Stimulated activated CD8-positive, alpha-beta memory T cell treated with anti-CD3 and anti-CD28 coated beads, Interleukin-4, amount 100 ng/mL, for 1 hour (primary cell): ENCODE measurements at places on chromosomes 7 and 10.

GRCh38 chr10:125976960-125977605, 80.7 kb downstream of the FANK1 start:
- no peak for DNase-seq

- no peak for DNase-seq
Observed at GRCh38 chr10:60429084-60429849, 39.6 kb upstream of the ANK3 start.

DNA sequence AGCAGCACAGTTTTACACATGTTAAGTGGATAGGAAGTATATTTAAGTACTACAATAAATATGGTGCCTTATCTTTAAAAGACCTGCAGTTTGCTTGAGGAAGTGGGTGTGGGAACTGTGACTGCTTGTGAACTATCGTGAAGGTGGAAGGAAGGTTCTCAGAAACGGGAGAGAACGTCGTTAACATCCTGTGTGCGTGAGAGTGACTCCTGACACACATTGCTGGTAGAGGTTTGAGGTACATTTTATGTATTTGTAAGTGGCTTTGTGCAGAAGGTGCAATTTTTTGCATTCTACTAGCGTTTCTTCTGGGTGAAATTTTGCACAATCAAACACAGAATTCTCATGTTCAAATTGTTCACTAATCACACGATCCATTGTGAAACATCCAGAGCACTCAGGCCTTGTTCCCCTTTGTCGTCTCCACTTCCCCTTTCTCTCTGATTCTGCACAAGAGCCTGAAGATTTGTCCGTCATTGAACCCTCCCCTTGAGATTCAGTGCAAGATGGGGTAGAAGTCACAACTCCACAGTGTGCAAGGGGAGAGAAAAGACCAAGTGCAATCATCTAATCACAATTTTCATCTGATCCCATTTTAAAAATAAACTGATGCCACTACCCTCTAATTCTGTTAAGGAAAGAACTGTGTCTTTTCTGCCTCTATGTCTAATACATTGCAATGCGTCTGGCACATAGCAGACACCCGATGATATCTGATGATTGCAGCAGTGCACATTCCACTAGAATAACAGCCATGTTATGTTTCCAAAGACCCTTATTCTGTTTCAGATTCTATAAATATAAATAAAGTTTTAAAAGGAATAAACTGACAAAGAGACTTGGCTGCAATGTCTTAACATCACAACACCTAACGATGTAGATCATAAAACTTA, 279.9 kb downstream of the NEBL start:
- no peak for DNase-seq

DNA sequence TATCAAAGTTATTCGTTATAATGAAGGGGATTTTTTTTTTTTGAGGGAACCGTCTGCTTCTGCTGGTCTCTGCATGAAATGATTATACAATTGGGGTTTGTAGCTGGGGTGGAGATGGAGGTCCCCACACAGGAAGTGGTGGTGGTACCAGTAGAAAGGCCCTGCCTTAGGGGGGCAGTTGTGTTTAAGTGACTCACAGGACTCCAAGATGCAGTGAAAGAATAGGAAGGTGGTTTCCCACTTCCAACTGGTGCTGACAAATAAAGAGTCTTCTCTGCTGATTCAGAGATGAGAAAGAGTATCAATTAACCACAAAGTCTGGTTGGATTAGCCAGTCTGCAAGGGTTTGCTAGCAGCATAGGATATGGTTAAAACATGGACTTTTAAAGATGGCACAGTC, 376.0 kb downstream of the SORCS3 start:
- no peak for DNase-seq

DNA sequence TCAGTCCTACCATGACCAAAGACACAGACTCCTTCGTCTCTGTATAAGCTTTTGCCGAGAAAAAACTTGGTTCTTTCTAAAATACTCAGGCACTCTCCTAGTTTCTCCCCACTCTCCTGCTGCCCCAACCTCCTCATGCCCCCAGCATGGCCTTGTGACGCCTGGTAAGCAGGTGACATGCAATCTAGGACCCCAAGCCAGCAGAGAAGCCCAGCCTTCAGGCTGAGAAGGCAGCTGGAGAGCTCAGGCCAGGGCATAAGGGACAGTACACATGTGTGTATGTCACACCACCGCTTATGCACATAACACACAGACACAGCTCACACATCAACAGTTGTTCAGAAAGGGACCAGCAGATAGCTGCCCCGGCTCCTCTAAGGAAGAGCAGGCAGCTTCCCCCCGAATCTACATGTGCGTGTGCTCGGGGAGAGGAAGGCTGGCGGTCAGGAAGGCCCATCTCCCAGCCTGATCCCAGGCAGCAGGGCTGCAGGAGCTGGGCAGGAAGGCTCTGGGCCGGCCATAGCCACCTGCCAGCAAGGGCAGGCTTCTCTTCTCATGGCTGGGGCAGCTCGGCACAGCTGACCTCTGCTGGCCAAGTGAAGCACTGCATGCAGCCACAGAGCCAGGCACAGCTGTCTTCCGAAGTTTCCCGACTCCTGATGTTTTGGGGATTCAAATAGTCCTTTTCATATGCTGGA, 8.5 kb downstream of the DDX56 start:
- no peak for DNase-seq

- no peak for DNase-seq
Observed at GRCh38 chr10:593901-594457, 95.5 kb downstream of the DIP2C start.

- DNase-seq: no peak
Observed at GRCh38 chr10:7874864-7875263, 56.6 kb downstream of the TAF3 start.

- DNase-seq: no peak
Observed at GRCh38 chr10:84945791-84946190, 617.4 kb downstream of the CCSER2 start.

GRCh38 chr10:124713679-124714255, 30.4 kb downstream of the FAM53B start:
- no peak for DNase-seq

- DNase-seq: no peak
Observed at GRCh38 chr7:151455690-151456089, 15.7 kb upstream of the CRYGN start.

- no peak for DNase-seq
Observed at GRCh38 chr10:78307576-78307975, 273.9 kb downstream of the RPS24 start.

DNA sequence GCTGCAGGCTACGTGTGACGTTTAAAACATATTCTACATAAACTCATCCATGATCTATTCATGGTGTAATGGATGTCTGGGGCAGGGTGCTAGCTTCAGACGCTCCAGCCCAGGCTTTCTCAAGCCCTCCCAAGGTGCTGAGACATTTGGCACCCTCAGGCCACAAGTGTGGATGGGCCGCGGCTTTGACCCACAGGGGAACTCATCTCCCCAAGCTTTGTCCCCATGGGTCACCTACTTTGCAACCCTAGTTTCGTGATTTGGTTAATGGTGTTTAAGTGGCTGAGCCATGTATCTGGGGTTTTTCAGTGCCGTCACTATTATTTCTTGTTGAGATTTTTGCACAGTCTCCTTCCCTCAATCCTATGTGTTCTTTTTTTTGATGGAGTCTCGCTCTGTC, 66.0 kb downstream of the GRK5 start:
- DNase-seq: no peak

- no peak for DNase-seq
Observed at GRCh38 chr10:71038921-71039320, 150.6 kb upstream of the PCBD1 start.

DNA sequence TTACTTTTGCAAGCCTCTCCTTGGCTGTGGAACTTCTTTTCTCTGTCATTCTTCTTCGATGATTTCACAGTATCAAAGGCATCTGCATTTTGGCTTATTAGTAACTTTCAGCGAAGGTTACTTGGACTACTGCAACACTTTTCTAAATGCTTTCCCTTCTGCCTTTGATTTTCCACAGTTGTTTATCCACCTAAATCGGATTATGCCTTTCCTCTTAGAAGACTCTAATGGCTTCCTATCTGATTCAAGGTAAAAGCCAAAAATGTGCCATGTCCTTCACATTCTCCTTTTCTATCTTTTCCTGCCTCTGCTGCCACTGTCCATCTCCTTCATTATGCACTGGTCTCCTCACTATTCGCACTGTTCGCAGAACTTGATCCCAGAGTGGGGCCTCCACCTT, 1606.3 kb upstream of the LRRTM3 start:
- DNase-seq: no peak

- DNase-seq: no peak
Observed at GRCh38 chr7:118580743-118581382, 356.4 kb downstream of the ANKRD7 start.

GRCh38 chr7:147903536-147904218, 686.9 kb upstream of the C7orf33 start:
- no peak for DNase-seq

GRCh38 chr10:119509909-119510451, 32.5 kb downstream of the RGS10 start:
- DNase-seq: no peak

- DNase-seq: no peak
Observed at GRCh38 chr10:4006051-4006450, 221.0 kb upstream of the KLF6 start.

- DNase-seq: no peak
Observed at GRCh38 chr10:120369856-120370276, 87.2 kb upstream of the PLPP4 start.

DNA sequence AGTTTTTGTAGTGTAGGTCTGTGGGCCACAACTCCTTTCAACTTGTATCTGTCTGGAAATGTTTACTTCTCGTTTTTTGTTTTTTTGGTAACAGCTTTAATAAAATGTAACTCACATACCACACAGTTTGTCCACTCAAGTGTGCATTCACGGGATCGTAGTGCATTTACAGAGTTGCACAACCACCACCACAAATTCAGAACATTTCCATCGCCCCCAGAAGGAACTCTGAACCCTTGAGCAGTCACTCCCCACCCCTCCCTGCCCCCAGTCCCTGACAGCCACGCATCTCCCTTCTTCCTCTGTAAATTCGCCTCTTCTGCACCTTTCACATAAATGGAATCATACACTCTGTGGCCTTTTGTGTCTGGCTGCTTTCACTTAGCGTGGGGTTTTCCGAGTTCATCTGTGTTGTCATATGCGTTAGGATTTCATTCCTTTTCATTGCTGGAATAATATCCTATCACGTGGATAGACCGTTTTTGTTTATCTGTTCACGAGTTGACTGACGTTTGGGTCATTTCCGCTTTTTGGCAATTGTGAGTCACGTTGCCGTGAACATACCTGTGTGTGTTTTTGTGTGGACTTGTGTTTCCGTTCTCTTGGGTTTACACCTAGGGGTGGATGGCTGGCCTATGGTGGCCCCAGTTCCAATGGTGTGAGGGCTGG, 10.3 kb downstream of the JAKMIP3 start:
- no peak for DNase-seq

DNA sequence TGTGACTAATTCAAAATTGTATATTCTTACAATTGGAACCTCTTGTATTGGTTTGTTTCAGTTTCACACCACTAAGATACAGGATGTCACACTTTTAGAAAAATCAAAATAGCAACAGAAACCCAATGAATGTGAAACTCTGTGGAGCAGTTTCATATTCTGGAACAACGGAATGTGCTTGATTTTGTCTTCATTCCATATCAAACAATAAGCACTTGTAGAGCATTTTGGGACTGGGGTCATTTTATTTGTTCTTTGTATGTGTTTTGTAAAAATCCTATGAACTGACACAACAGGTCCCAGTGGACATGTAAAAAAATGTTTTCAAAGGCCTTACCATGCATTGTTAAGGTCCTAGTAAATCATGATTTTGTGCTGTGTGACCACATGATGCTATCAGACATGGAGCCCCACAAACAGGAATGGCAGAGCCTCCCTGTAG, 123.1 kb downstream of the DKK1 start:
- DNase-seq: no peak

GRCh38 chr7:44515590-44516268, 25.3 kb upstream of the NUDCD3 start:
- no peak for DNase-seq

- DNase-seq: no peak
Observed at GRCh38 chr7:70736715-70737460, 395.1 kb upstream of the GALNT17 start.

DNA sequence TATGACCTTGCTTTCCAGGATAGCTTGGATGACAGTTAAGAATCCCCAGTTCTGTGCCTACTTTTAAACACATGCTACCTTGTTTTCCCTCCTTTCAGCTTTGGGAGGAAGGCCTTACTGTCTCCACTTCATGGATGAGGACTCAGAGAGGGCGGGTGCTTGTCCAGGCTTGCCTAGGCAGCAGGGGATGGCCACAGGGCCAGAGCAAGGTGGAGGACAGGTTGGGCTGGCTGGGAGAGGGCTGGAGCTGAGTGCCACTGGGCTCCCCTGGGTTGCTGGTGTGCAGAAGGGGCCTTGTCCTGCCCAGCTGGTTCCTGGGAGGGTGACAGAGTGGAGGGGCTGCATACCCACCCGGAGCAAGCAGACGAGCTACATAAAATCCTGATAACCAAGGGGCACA, 117.8 kb downstream of the GRK5 start:
- DNase-seq: no peak

DNA sequence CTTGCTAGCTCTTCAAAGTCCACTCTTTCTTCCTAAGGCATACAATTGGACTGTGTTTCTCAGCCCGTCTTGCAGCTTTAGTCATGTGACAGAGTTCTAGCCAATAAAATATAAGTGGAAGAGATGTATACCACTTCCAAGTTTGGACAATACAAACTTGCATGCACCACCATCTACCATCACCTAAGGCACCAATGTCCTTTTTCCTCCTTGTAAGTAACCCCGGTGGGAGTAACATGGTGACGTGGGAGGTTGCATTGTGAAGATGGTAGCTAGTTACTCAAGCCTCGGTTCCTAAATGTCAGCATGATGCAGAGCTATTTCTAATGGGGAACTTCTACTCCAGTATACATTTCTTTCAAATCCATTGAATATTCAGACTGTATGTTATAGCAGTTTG, 5.3 kb upstream of the CACNB2 start:
- no peak for DNase-seq

- DNase-seq: no peak
Observed at GRCh38 chr10:126372396-126372795, 15.9 kb downstream of the ADAM12 start.

- DNase-seq: no peak
Observed at GRCh38 chr7:33986951-33987947, 81.9 kb downstream of the BMPER start.

GRCh38 chr7:105713488-105714465, 132.5 kb upstream of the EFCAB10 start:
- DNase-seq: no peak

GRCh38 chr7:42285383-42285824, 48.4 kb upstream of the GLI3 start:
- no peak for DNase-seq

- no peak for DNase-seq
Observed at GRCh38 chr10:84135836-84136235, 3.5 kb upstream of the GHITM start.

- DNase-seq: no peak
Observed at GRCh38 chr7:35277359-35277758, 23.5 kb upstream of the TBX20 start.
